Hair follicle dermal papilla cell (primary cell): ENCODE measurements at places on chromosomes 6 and 20. TPM values are rescaled to one million over a fixed set of nuclear protein-coding genes. Genes with fewer than 3 reads are reported as not detected.

VAPB gene
- total RNA-seq: 9.5 and 14.9 TPM in 2 replicates

DACT2 gene
- not detected in 2 replicates for total RNA-seq

COL19A1 gene
- 0.16 TPM in 1 of 2 replicates, not detected in the other for total RNA-seq

MEP1A gene
- total RNA-seq: not detected in 2 replicates

OLIG3 gene
- not detected in 2 replicates for total RNA-seq
